ENCODE measurements at places on chromosomes 1 and 21.

GRCh38 chr1:244583358-244583982, 69.5 kb upstream of the DESI2 start:
- DNase-seq, result no peak

DNA sequence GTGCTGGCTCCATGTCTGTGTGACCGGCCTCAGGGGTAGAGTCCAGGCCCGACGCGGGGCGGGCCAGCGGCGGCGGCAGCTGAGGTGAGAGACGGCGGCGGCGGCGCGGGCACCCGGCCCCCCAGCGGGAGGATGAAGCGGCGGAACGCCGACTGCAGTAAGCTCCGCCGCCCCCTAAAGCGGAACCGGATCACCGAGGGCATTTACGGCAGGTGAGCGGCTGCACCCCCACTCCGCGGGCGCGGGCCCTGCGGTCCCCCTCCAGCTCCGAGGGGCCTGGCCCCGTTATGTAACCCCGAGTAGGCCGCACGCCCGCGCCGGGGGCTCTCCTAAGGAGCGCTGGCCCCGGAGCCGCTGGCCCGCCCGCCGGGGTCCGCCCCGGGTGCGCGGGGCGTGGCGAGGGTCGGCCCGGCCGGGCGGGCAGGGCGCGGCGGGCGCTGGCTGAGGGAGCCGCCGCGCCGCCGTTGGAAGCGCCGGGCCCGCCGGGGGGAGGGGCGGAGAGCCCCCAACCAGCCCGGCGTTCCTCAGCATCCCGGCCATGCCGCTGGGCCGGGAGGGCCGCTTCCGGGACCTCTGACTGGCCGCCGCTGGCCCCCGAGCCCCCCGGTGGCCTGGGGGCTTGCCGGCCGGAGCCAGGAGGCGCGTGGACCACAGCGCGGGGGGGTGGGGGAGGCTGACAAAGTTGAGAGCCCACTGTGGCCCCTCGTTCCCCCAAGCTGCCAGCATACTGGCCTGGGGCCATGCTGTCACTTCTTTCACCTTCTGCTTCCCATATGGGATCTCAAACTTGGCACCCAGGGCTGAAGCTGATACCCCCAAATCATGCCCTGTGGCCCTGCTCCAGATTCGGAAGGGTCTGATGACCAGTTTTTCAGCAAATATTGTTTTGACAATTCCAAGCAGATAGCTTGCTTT, 527 bp downstream of the MACO1 start:
- no peak for DNase-seq

DNA sequence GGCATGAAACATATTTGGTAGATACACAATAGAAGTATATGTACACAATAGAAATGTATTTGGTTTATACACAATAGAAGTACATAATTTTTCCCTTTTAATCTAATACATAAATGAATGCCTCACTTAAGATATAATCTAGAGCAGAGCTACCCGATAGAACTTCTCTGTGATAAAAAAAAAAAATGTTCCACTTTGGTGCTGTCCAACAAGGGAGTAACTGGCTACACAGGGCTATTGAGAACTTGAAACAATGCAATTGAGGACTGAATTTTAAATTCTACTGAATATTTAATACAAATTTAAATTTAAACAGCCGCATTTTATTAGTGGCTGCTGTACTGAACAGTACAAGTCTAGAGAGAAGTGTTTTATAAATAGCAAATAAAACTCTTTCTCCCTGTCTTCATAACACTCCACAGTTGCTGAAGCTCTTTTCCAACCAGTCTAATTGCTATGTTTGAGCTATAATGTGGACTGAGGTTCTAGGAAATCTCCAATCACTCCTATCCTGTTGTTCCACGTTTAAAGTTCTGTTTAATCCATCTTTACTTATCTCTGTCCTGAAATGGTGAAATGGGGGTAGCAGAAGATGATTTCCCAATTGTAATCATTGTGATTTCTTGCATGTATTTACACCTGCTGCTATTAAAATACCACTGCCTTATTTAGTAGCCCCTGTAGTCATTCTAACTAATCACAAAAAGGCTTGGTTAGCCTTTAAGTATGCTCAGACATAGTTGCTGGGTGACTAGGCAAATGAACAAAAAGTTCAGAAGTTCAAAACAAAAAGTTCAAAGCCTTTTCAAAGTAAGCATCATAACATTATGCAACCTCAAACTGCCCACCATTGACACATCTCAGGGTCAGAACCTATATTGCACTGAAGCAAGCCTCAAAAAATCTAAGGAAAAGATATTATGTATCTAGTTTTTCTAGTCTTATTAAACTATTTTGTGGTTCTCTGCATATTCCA, 192.3 kb upstream of the C1orf87 start:
- peak; percentile 82 for DNase-seq

DNA sequence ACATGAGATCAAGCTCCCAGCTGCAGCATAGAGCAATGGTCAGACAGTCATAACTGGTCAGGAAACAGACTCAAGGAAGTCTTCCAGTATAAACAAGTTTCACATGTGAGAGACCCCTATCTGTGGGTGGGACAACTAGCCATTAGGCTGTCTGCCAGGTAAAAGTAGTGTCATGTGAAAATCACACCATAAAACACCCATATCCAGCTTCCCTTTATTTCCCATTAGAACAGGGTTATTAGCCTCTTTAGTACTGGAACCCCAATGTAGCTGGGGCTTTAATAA, 426.7 kb downstream of the KCNT2 start:
- no peak for DNase-seq

- DNase-seq, result no peak
These were observed 2.3 kb downstream of the TTC24 start for GRCh38 chr1:156581661-156582387.

- DNase-seq, result no peak
These were observed 115.0 kb downstream of the UBE2U start for GRCh38 chr1:64318428-64318827.

DNA sequence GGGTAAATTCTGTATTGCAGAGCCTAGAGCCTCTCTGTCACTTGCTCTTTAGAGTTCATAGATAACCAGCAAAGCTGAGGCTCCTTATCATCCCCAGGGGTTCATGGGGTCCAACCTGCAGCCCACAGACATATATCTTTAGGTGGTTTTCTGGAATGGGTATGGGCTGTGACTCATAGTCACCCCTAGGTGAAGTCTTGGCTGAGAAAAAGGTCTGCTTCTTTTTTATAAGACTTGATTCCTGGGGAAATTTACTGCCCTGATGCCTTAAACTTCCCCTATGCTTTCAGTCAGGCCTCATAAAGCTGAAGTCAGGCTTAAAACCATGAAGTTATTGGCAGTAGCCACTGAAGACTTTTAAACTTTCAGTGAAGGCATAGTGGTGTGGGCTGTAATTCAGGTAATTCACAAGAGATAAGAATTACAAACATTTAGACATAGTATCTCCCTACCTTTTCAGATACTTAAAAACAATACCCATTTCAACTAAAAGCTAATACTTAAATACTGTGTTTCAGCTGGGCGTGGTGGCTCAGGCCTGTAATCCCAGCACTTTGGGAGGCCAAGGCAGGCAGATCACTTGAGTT, 46.8 kb downstream of the MACO1 start:
- no peak for DNase-seq

DNA sequence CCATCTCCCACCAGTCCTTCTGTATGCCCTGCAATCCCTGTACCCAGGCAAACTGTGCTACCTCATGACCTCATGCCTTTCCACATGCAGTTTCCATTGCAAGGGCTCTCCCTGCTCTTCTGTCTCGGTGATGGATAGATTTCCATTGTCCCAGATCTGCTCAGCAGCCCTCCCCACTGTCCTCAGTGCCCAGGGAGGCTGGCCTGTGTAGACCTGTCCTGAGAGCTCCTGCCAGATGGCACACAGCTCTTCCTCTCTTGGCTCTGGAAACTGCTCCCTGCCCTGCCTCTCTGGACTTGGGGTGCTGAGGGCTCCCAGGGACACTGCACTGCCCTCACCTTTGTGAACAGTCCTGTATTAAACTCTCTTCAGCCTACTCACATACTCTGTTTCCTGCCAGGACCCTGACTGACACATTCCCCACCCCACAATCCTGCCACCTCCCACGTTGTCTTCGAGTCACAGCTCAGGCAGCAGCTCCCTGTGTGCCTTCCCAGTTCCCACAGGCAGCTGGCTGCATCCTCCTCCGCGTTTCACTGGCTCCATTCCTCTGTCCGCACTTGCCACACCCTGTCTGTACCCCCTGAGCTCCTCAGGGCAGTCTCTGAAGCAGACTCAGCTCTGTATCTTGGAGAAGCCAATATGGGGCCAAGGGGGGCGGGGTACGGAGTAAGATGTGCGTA, 57.0 kb downstream of the SPATA46 start:
- no peak for DNase-seq

- no peak for DNase-seq
These were observed 3.2 kb downstream of the NOS1AP start for GRCh38 chr1:162072740-162073139.

GRCh38 chr21:45644041-45644906, 749 bp downstream of the PCBP3 start:
- no peak for DNase-seq

GRCh38 chr1:231695439-231696255, 69.1 kb downstream of the DISC1 start:
- no peak for DNase-seq

- DNase-seq, result no peak
These were observed 369.7 kb downstream of the MATN1 start for GRCh38 chr1:30353637-30354036.

DNA sequence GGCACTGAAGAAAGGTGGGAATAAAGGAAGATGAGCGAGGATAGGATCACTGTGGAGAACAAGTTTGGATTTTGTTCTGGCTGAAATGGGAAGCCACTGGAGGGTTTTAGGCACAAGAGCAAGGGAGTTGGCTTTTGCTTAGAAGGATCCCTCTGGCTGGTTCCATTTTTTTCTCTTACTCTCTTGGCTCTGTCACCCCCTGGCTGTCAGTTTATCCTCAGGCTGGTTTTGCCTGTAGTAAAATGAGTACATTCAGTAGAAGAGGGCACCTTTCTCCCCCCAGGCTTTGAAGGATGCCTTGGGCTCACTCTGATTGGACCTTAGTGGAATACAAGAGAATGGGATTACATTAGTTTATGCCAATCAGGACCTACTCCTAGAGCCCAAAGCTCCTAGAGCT, 17.1 kb downstream of the CACHD1 start:
- DNase-seq, result no peak
